ENCODE measurements at places on chromosomes 6 and 20.

DNA sequence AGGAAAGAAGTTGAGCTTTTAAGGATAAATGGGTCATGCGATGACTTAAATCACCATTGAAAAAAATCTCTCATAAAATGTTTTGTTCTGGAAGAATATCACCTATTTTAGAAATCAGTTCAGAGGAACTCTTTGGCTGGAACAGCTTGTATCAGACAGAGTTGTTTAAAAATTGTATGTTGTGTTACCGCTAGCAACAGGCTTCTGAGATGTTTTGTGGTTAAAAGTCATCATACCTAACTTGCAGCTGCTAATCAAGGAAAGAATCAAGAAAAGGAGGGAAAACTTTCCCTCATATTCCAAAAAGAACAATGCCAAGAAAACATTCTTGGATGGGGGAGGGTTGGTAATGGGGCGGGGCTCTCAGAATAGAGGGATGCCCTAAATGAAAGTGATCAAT is 220.7 kb upstream of the CITED2 start:
- no peak for DNase-seq

- DNase-seq: no peak
Measured at GRCh38 chr6:3451498-3451897, 5.4 kb downstream of the SLC22A23 start.

- no peak for DNase-seq
Measured at GRCh38 chr20:22579711-22580697, 4.4 kb downstream of the FOXA2 start.

DNA sequence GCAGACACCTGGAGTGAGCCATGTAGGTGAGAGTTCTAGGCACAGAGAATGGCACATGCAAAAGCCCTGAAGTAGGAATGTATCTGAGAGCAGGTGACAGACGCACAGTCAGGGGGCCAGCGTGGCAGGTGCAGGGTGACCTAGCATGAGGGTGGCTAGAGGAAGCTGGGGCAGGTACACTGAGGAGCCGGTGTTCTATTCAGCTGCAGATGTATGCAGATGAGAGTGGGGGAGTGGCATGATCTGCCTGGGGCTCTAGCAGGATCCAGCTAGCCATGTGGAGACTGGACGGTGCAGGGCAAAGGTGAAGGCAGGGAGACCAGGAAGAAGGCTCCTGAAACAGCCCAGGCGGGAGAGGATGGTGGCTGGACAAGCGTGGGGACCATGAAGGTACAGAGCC is 10.7 kb downstream of the PEDS1 start:
- DNase-seq: peak; percentile 45

DNA sequence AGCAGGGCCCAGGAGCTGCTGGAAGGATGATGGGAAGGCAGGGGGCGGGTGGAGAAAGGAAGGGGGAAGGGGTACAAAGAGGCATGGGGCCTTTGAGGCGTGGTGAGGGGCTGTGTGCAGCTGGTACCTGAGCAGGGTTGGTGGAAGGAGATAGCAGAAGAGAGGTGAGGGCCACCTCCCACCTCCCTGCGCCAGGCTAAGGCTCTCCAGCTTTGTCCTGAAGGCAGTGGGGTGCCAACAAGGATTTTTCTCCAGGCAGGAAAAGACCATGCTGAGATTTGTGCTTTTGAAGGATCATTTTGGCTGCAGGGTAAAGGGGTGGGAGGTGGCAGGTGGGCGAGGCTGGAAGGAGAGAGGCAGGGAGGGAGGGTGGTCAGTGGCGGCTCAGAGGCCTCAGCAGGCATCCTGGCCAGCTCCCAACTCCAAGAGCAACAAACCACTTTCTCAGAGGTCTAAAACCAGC is 40.8 kb downstream of the NOL4L start:
- no peak for DNase-seq

DNA sequence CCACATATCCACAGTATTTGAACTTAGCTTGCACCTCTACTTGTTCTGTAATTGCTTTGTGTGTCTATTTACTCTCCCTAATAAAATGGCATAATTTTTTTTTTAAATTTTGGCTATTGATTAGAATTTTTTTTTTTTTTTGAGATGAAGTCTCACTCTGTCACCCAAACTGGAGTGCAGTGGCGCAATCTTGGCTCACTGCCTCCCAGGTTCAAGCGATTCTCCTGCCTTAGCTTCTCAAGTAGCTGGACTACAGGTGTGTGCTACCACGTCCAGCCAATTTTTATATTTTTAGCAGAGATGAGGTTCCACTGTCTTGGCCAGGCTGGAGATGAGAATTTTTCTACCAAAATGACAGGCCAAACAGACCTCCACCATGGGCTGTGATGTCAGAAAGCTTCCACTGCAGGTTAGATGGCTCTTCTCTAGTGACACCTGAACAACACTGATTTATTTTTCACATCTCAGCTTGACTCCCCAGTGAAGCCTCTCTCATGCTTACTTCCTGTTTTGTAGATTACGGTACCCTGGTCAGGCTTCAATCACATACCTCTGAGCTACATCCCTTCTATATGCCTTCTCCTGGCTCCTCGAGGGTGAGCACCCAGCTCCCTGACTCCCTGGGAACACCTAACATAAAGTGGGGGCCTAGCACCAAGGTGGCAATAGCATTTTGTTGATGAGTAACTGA is 112.8 kb downstream of the ARHGAP18 start:
- no peak for DNase-seq

DNA sequence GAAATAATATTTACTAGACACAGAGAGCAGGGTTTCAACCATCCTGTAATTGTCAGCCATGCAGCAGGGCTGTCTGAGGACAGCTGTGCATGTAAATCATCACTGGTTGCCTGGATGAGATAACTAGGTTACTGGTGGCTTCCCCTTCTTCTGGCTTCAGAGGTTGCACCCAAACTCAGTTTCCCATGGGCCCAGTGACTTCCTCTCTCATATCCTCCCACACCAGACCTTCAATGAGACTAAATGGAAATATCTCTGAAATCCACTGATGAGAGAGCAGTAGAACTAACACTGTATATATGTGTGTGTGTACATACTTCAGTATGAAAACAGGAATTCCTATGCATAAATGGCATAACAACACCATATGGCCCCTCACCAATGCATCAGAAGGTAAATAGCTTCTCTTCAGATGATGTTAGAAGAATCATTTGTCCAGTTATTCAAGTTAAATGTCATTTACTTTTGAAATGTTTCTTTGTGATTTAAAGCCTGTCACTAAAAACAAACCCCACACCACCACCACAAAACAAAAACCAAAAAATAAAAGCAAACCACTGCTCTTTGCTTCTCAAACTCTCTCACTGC is 51.0 kb upstream of the IL20RA start:
- no peak for DNase-seq

GRCh38 chr6:13439644-13440043 is 47.8 kb downstream of the GFOD1 start:
- DNase-seq: no peak

DNA sequence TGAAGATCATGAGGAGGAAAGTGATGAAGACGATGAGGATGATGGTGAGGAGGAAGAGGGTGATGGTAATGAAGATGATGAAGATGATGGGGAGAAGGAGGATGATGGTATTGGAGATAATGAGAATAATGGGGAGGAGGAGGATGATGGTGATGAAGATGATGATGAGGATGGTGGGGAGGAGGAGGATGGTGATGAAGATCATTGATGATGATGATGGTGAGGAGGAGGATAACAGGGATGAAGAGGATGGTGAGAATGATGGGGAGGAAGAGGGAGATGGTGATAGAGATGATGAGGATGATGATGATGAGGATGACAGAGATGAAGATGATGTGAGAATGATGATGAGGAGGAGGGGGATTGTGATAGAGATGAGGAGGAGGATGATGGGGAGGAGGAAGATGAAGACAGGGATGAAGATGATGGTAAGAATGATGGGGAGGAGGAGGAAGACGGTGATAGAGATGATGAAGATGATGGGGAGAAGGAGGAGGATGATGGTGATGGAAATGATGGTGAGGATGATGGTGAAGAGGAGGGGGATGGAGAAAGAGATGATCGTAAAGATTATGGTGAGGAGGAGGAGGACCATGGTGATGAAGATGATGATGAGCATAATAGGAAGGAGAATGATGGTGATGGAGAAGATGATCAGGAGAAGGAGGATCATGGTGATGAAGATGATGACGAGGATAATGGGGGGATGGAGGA is 273.7 kb downstream of the SMOC2 start:
- no peak for DNase-seq

- no peak for DNase-seq
Measured at GRCh38 chr20:6575912-6576401, 191.5 kb upstream of the BMP2 start.

DNA sequence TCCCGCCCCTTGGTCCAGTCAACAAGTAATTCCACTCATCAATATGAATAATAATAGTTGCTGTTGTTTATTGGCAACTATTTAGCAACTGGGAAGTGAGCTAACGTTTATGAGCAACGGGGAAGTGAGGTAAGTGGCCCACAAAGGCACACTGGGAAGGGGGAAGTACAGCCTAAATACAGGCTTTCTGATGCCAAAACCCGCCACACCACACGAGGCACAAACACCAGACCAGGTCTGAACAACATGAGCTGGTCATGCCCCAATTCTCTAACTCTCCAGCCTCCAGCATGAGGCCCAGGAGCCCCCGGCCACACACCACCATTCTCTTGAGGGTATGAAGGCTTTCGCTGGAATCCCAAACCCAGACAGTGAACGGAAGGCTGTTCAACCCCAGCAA is 50.8 kb downstream of the PREX1 start:
- no peak for DNase-seq

DNA sequence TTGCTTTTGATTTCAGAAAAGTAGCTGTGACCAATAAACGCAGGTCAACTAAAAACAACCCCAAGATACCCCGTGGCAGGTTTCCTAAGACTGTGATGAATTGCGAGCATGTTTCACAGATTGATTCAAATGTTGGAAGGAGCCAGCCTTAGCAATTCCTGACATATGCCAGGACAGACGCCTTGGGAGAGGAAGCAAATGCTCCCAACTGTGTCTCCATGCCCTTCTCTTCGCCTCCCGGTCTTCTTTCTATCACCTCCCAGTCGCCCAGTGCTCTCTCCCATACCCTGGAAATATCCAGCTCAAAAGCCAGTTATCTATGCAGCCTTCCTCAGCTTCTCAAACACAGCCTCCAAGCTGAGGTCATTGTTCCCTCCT is 32.0 kb downstream of the KIAA0319 start:
- DNase-seq: no peak

DNA sequence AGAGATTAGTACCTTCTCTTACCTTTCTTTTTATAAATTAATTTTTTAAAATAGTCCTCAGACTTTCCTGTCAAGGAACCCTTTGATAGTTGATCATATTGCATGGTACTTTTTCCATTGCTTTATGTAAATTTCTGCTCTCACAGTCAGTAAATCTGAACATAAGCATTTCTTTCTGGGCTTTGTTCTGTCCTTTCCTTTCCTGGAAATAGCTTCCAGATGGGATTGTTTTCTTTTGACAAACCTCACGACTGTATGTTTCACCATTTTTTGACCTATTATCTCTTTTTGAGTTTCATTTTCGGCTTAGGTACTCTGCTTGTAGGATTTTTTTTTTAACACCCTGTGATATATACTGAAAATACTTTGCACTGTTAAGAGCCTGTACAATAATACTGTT is 32.6 kb downstream of the UTRN start:
- DNase-seq: no peak

DNA sequence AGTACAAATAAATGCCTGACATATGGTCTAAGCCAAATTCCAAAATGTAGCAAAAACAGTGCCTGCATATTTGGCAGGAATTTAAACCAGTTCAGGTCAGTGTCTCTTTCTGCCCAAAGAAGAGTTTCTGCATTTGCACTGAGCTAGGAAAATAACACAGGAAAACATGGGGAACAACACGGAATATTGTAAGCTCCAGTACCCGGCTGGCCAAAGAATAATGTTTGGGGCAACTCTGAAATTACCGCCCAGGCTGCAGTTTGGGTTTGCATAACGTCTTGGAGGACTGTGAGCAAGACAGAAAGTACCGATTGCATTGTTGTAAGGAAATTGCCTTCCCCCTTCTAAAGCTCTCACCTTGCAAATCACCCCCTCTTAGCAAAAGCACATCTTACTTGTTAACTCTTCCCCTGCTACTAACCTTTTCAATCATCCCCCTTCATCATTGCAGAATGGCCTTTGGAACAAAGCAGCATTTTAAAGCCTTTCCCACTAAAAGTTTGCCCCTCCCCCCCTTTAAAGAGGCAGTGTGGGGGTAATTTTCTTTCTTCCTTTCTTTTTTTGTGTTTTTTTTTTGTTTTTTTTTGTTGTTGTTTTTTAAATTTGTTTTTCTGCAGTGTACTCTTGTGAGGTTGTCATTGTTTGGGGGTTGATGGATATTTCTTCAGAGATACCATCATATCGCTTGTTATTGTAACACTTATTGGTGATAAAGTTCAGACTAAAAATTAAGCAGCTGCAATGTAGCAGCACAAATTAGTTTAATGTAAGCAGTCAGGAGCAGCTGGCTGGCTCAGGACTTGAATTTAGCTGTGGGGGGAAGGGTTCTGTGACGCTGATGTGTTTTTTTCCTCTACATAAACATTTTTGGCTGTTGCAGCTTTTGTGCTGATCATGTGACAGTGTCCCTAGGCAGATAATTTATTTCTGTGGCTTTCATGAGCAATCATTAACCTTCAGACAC is 100.0 kb upstream of the CITED2 start:
- DNase-seq: no peak

GRCh38 chr6:10385524-10386132 is 29.2 kb downstream of the TFAP2A start:
- DNase-seq: no peak

GRCh38 chr6:89313006-89313405 is 2.1 kb downstream of the GABRR2 start:
- no peak for DNase-seq

GRCh38 chr6:109944448-109944847 is 33.7 kb upstream of the GPR6 start:
- no peak for DNase-seq

GRCh38 chr20:45400346-45401031 is 7.6 kb upstream of the DBNDD2 start:
- no peak for DNase-seq

GRCh38 chr6:26552640-26553188 is 14.5 kb downstream of the HMGN4 start:
- no peak for DNase-seq

DNA sequence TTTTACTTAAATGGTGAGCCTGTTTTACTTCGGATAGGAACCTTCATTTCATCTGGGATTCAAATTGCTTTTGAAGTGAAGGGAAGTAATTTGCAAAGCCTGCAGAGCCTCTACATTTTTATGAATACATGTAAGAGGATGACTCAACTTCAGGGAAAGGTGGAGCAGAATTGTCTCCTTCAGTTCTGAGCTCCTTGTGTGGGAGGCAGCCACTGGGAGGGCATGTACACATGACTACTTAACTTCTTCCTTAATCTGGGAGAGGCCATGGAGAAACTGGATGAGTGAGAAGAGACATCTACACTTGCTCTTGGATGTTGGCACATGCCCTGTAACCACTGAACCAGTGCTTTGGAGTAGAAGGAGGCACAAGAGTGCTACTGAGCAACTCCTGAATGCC is 145.1 kb upstream of the NRSN1 start:
- DNase-seq: no peak
